Islet precursor cell (in vitro differentiated cells): ENCODE measurements at places on chromosomes 3 and 15.

GRCh38 chr3:44682182-44682896, 30.1 kb upstream of the ZNF502 start:
- no peak for DNase-seq

DNA sequence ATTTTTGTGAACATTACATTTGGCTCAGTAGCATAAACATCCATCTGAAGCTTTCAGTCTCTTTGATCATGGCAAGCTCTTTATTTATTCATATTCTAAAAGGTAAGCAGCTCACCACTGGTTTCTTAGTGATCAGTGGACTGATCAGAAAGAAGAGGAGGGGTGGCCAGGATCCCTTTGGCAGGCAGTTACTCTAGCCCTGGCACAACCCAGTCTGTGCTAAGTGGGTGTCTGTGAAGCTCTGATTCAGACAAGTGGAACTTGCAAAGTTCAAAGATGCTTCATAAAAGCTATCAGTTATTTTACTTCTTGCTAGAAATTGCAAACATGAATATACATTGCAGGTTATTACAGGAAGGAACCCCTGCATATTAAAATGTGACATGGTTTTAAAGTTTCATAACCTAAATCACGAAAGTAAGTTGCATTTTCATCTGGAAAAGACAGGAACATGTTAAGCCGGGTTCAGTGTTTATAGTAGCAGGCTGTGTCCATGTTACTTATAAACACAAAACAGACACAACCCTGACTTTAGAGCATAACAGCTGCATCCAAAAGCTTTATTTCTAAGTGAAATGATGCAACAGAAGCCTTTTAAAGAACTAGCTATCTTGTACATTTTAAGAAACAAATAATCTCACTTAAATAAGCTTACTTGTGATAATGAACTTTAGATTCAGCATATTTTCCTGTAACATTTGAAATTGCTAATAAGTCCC, 785.3 kb downstream of the MCTP2 start:
- no peak for DNase-seq

- no peak for DNase-seq
These were observed 182.2 kb downstream of the NAALADL2 start for GRCh38 chr3:175041369-175041768.

DNA sequence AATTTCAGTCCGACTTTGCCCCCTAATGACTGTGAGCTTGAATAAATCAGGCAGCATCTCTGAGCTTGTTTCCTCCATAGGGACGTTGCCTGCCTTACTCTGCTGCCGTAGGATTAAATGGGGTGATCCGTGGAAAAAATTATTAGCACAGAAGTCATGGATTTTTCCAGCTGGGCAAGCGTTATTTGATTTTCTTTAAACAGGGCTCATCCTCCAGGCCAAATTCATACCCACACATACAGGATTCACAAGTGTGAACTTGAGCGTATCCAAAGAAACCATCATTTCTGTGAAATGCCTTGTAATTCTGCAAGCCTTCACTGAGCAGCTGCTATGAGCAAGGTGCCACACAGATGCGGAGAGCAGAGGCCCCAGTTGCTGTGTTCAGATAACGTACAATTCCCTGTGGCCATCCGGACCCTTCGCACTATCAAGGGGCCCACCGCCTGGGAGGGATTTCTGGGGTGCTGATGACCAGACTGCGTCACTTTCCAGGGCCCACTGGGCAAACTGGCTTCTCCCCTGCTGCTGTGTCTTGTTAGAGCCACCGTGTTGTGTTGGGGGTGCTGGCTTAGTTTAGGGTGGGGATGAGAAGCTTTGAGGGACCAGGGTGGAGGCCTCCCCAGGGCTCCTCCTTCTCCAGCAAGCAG, 61.4 kb downstream of the MGLL start:
- DNase-seq: no peak

DNA sequence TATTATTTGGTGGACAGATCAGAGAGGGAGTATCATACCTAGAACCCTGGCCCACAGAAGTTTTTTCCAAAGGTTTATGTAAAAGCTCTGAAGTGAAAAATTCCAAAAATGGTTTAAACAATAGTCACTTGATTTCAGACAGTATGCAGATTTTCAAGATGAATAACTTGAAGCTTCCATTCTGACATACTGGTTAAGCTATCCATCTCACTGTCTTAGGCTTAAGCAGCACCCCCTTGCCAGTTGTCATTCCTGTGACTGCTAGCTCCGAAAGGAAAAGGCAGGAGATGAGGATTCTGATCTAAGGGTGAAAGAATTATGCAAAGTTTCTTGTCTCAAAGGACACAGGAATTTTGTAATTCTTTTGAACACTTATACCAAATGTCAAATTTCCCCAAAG, 337.5 kb upstream of the THBS1 start:
- no peak for DNase-seq

- peak; percentile 83 for DNase-seq
These were observed 756 bp downstream of the CLPX start for GRCh38 chr15:65184305-65184867.

GRCh38 chr3:183824761-183825455, 469 bp downstream of the MAP6D1 start:
- DNase-seq: peak; percentile 70

DNA sequence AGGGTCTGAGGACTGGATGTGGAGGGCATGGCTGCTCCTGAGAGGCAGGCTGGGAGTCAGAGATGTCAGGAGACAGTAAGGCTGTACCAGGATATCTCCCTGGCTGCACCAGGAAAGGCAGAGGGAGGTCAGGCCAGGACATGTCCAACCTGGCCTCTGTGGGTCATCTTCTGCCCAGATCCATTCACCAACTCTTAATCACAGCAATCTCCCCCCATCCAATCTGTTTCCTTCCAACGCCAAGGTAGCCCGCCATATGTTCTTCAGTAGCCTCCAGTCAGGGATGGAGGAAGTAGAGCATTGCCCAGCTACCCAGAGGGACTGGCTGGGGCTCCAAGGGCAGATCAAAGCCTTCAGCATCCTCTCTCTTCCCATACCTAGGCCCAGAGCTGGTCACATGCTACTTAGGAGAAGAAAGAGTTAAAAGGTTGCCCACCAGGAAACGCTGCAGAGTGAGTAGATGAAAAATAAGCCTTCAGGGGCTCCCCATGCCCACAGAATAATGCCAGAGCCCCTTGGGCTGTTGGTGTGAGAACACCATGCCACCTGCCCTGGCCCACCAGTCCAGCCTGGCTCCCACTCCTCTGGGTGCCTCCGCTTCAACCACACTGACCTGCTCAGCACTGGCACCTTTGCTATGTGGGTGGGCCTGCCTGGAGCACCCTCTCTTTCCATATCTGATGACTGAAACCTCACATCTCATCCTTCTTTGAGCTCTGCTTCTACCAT, 176.8 kb downstream of the MEGF11 start:
- DNase-seq: no peak

GRCh38 chr3:125231895-125232294, 19.3 kb upstream of the SLC12A8 start:
- no peak for DNase-seq

GRCh38 chr3:33061782-33062181, 35.2 kb downstream of the GLB1 start:
- DNase-seq: no peak

GRCh38 chr3:126155819-126156218, 24.6 kb downstream of the ALDH1L1 start:
- peak; percentile 28 for DNase-seq

- DNase-seq: no peak
These were observed 104.1 kb downstream of the GSK3B start for GRCh38 chr3:119989981-119990655.

GRCh38 chr3:36373084-36373483, 7.2 kb upstream of the STAC start:
- no peak for DNase-seq

DNA sequence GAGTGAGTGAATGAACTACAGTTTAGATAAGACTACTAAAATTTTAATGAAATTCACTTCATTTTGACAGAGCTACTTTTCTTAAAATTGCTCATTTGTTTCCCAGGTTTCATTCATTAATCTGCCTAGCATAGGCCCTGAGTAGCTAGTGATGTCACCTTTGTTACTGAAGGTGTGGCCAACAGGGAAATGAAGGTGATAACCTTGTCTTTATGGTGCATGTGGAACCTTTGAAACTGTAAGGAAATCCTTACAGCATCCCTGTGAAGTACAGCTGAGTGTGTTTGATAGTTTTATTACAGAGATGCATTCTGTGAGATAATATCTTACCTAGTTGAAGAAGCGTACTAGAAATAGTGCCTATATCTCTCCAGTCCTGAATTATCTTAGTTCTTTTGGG, 112.9 kb downstream of the AKAP13 start:
- DNase-seq: no peak
